ENCODE measurements at places on chromosomes 7 and 10. TPM values are rescaled to one million over a fixed set of nuclear protein-coding genes. Genes with fewer than 3 reads are reported as not detected.

DNA sequence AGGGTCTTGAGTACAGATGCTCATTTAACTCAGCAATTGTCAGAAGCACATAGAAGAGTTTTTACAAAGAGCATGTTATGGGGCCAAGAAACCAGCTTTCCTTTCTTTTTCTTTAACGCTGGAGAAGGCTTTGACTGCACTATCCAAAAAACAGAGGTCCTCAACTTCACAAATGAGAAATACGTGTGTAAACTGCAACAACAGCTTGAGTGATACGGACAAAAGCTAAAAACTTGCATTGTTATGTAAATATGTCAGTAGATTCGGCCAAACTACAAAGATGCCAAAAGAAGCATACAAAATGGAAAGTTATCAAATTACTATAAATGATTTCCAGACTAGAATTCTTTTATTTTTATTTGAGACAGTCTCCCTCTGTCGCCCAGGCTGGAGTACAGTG lies 62.4 kb upstream of the C10orf90 start:
- no peak for DNase-seq

Gene RRP12
- 28.1 TPM for polyA plus RNA-seq

Gene OPN4
- not detected for polyA plus RNA-seq

DNA sequence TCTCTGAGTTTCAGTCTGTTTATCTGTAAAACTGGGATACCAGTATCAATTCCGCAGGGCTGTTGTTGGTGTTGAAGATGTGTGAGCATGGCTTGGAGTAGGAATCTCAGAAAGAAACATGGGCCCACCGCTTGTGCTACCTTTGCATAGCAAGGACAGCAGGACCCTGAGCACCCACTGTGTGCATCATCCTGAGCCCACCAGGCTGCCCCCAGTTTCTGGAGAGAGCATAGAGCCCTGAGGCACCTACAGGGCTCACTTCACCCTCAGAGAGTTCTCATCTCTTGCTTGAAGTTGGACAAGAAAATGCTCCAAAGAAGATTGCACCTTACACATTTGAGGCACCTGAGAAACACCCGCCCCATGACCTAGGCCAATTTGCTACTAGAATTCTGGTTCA lies 12.9 kb downstream of the PRLHR start:
- no peak for DNase-seq

Gene ELOVL3
- polyA plus RNA-seq = 2.9 TPM

Gene AGAP5
- 35.2 TPM for polyA plus RNA-seq

- no peak for DNase-seq
Measured at GRCh38 chr7:101792051-101792681, 25.3 kb upstream of the CUX1 start.

- peak; percentile 90 for DNase-seq
Measured at GRCh38 chr7:13920053-13920697, 69.3 kb downstream of the ETV1 start.

GRCh38 chr7:156994417-156994816 lies 16.0 kb downstream of the MNX1 start:
- DNase-seq = no peak

Gene LRRC4
- polyA plus RNA-seq = 5.8 TPM

DNA sequence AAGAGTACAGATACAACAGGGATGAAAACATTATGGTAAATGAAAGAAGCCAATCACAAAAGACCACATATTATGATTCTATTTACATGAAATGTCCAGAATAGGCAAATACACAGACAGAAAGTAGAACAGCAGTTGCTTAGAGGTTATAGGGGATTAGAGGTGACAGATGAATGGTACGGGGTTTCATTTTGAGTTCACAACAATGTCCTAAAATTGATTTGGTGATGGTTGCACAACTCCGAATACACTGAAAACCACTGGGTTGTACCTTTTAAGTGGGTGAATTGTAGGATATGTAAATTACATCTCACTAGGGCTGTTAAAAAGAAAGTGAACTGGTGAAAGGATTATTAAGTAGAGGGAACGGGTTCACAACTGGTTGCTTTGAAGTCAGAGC lies 76.3 kb upstream of the MRLN start:
- DNase-seq = no peak

Gene GFRA1
- 29.8 TPM for polyA plus RNA-seq

DNA sequence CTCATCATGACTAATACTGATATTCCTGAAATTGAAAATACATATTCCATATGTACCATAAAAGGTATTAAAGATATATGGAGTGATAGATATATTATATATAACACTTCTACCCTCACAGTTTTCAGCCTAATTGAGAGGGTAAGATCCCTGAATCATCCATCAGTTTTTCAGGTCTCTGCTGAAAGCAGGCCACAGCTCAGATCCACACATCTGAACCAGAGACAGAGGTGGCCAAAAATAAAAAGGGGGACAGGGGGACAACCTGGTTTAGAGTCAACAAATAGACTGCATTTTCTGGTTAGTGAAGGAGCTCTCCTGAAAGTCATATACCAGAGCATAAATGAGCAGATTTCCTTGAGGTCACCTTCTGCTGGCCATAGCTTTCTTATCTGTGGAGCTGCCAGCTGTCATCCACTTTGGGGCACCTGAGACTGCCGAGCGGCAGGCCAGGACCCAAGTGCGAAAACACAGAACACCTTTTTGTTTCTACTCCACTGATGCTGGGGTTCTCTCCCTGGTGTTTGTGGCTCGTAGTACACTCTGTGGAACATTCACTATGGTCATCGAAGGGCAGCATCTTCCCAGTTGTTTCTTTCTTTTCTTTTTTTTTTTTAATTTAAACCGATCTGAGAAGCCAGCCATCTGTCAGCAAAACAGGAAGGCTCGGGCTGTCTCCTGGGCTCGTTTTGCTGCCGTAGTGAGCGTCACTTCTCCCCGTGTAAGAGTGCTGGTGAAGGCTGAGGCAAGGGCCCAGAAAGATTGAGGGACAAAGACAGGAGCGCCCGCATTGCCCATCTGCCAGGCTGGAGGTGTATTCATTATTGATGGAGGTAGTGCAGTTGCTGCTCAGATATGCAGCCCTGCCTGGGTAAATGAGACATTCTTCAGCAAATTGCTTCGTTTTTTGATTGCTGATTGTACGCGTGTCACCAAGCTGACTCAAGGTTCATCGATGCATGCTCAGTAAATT lies 13.5 kb downstream of the IKZF1 start:
- no peak for DNase-seq

DNA sequence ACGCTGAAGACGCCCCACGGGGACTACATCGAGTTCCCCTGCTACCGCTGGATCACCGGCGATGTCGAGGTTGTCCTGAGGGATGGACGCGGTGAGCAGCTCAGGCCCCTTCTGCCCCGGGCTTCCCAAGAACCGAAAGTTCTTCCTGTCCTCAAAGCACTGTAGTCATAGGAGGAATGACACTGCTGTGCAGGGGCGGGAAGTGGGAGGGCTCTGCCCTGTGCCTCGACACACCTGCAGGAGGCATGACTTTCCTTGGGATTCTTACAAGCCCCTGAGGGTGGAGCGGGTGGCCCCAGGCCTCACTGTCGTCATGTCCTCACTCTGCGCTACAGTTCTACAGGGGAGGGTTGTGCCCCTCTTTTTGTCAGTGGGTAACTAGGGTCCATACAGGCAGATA lies 8.6 kb downstream of the ALOX5 start:
- DNase-seq = no peak

Gene CALHM1
- 0.05 TPM for polyA plus RNA-seq

- no peak for DNase-seq
Measured at GRCh38 chr7:32158076-32158475, 87.9 kb upstream of the PDE1C start.

DNA sequence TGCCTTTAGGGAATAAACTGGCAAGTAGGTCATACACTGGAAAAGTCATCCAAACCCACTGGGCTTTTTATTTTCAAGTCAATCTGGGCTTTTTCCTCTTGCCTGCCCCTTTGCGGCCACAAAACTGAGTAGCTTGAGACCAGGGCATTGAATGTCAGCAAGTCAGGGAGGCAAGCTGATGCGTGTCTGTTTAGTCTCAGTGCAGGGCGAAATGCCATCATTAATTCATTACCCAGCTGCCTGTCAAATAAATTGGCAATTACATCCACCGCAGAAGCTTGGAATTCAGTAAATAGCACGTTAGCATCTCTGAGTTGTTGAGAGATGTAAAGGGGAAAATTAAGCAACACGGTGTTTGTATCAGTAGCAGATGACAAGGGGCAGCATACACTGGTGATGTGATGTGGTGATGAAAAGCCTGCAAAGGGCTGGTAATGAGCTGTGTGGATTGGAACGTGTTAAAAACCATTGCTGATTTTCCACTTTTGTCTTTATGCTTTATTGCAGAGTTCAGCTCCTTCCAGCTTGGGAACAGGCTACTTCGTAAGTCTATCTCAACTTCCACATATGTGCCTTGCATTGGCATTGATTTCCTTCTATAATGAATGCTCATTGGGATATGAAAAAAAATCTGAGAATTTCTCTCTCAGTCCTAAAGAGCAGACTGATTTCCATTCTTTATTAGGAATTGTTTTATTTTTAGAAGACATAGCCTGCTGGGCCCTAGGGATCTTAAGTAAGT lies 535.9 kb downstream of the AUTS2 start:
- DNase-seq = no peak

Gene ZNF365
- 0.48 TPM for polyA plus RNA-seq

Gene IFT22
- 69.8 TPM for polyA plus RNA-seq

GRCh38 chr10:126670895-126671261 lies 385 bp upstream of the C10orf90 start:
- DNase-seq = no peak

Gene LFNG
- 25.7 TPM for polyA plus RNA-seq

Gene WASHC2C
- polyA plus RNA-seq = 77.1 TPM

DNA sequence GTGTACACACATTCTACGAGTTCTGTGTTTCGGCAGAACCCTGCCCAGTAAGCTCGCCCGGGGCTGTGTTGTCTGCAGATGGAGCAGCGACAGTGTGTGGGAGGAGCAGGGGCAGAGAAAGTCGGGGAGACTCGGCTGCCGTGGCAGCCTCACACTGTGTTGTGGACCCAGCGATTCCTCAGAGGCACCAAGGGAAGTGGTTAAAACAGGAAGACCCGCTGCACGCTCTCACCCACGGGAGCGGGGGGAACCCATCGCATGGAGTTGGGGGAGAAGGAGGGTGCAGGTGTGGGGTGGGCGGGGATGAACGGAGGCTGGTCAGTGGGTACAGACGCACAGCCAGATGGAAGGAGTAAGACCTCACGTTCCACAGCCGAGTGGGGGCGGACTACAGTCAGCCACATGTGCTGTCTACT lies 250.2 kb downstream of the ELFN1 start:
- no peak for DNase-seq

Gene HELLS
- polyA plus RNA-seq = 63.7 TPM

- DNase-seq = no peak
Measured at GRCh38 chr7:31767686-31768358, 80.8 kb downstream of the PPP1R17 start.

- DNase-seq = no peak
Measured at GRCh38 chr7:89133819-89134218, 338.3 kb upstream of the TEX47 start.

DNA sequence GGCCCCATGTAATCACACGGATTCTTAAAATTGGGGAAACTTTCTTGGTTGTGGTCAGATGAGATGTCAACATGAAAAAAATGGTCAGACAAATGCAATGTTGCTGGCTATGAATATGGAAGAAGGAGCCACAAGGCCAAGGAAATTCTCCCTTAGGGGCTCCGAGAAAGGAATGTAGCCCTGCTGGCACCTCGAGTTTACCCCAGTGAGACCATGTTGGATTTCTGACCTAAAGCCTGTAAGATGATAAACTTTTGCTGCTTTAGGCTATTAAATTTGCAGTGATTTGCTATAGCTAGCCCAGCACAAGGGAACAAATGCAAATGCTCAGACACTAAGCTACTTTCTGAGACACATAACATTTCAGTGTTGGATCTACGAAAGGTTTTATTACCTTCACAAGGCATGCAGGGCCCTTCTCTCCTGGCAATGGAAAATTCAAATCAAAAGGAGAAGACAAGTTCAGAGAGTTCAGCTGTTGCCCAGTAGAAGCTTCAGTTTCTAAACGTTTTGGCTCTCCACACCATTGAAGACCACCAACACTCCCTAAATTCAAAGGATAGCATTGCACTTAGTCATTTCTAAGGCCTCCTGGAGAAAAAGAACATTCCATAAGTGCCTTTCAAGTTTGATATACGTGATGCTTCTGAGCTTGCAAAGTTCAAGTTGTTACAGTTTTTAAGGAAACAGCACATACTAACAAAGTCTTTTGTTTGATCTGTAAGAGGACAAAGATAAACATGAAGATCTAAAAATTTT lies 23.4 kb downstream of the MCMBP start:
- DNase-seq = no peak

Gene LRRN3
- polyA plus RNA-seq = 4.3 TPM

GRCh38 chr10:88077977-88078376 lies 214.6 kb downstream of the PTEN start:
- no peak for DNase-seq

GRCh38 chr7:142583446-142583845 lies 165.8 kb upstream of the PRSS1 start:
- no peak for DNase-seq

Gene MPP7
- 8.8 TPM for polyA plus RNA-seq

DNA sequence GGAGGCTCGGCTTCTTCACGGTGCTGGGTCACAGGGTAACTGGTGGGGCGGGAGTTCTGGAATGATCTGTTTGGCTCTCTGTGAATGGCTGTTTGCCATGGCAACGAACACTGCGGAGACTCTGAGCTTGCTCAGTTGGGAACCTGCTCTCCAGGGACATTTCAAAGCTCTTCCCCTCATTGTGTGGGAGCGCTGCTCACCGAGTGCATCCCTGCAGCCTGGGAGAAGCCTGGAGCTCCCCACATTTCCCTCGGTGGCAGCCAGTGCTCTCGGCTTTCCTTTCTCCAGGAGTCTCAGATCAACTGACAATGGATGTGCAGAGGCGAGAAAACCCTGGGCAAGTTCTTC lies 57.6 kb upstream of the CACUL1 start:
- no peak for DNase-seq

- DNase-seq = no peak
Measured at GRCh38 chr10:7583626-7584025, 83.1 kb downstream of the ITIH5 start.

Gene IKZF1
- polyA plus RNA-seq = 1.3 TPM

Gene VIM
- polyA plus RNA-seq = 1,231 TPM

GRCh38 chr10:65320236-65321026 lies 1605.4 kb upstream of the LRRTM3 start:
- DNase-seq = no peak

Gene FOXI2
- 1.2 TPM for polyA plus RNA-seq
